Muscle of arm (tissue), 14 donors: ENCODE measurements at places on chromosomes 4 and X. TPM values are rescaled to one million over a fixed set of nuclear protein-coding genes. Genes with fewer than 3 reads are reported as not detected.

DNA sequence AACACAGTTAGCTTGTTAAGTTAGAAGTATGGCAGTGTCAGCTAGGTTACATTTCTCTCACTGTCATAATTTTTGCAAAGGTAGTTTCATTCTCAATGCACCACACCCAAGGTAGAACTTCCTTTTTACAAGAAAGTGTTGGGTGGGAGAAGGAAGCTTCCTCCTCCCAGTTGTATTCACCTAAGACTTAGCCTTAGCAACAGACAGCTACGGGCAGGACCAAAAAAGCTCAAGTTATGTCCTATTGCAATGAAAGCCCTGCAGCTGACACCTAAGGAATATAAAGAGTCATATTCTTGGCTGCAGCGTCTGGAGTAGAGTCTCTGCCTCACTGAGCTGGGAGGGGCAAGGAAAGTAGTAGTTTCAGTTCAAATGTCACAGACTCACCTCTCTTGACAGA is 25.1 kb upstream of the PRDM8 start:
- DNase-seq: no peak

TEX11 gene
- 0.05 TPM for polyA plus RNA-seq

DNA sequence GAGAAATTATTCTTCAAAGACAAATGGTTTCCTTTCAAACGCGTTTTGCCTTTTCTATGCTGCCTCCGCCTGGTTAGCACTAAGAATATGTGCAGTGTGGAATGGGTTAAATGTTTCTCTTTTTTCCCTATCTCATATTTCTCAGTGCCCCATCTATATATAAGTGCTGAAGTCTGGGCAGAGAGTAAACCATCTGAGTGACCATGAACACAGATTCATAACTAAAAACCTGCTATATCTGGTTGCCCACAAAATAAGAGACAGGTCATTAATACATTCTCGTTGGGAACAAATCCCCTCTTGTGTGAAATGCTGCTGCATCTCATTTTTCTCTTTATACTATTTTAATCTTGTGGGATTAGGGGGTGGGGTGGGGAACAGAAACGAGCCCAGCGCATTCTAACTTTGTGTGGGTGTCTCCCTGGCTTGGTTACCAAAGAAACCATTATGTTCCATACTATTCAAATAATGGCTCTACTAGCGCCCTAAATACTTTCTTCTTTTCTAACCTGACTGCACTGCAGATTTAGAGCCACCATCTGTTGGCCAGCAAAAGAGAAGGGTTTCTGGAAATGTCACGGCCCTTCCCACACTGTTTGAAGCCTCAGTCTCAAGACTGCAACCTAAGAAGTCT is 42.2 kb upstream of the PTCHD1 start:
- no peak for DNase-seq

DNA sequence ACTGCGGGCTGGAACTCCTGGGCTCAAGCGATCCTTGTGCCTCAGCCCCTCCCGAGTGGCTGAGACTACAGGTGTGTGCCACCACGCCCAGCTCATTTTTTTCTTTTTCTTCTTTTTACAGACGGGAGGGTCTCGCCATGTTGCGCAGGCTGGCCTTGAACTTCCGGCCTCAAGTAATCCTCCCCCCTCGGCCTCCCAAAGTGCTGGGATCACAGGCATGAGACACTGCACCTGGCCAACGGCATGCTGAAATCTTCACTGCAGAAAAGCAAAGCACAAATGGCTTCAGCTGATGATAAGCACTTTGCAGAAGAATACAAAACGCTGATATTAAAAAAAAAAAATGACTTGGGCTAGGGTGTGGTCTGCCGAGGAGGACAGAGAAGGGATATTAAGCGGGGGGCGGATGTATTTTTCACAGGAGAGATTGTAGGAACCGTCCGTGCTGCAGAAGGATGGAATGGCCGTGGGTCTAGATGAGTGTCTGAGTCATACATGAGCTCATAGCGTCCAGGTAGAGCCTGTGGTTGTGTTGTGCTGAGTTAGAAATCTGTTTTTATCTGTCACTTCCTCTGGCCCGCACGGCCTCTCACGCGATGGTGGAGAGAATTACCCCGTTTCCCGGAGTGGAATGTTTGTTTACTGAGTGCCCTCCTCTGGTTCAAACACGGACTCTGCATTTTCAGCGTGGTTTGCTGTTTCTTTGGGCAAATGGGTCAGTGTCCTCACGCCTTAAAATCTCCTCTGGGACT is 8.5 kb upstream of the AKAP17A start:
- no peak for DNase-seq

DNA sequence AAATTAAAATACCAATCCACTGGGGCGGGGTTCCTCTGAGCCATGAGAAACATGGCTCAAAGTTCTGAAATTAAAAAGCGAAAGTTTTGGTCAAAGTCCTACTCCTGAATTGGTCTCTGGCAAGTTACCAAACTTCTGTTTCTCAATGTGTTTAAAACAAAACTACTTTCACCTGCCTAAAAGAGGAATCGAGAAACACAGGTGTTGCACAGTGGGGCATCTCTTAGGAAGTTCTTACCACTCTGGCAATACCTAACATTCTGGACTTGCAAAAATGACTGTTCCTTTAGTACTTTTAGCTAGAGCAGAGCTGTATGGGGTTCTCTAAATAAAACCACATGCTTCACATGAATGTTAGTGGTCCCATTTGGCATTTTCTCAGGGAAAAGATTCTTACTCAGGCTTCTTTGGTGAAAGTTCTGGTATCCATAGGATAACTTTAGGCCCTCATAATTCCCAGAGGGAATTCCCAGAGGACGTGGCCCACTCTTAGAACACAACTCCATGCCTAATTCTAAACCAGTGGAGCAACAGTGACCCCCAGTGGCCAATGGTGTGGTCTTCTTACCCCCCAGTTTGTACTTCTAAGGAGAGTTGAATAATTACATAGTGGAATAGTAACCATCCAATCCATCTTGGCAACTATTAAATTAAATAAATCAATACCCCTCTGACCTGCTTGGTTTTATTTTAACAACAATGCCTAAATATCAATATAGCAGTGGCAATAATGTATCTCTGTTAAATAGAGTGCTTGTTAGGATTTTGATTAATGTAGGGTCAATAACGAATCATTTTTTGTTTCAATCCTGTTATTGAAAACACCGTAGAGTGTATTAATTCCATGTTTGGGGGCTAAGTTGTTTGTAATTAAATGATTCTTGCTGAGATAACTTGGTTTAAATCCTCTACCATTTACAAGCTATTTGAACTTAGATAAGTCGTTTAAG is 21.9 kb downstream of the BMP3 start:
- DNase-seq: peak; percentile 60

CXXC4 gene
- polyA plus RNA-seq: 2.6 TPM

DNA sequence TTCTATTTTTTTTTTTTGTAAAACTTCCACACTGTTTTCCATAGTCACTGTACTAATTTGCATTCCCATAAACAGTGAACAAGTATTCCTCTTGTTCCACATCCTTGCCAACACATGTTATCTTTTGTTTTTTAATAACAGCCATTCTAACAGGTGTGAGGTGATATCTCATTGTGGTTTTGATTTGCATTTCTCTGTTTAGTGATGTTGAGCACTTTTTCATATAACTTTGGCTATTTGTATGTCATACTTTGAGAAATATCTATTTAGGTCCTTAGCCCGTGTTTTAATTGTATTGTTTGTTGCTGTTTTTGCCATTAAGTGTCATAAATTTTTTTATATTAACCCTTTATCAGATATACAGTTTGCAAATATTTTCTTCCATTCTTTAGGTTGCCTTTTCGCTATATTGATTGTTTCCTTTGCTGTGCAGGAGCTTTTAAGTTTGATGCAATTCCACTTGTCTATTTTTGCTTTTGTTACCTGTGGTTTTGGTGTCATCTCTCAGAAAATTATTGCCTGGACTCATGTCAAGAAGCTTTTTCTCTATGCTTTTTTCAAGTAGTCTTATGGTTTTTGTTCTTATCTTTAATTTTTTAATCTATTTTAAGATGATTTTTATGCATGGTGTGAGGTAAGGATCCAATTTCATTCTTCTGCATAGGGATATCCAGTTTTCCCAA is 27.9 kb upstream of the NDNF start:
- DNase-seq: no peak

GLOD5 gene
- polyA plus RNA-seq: not detected

DNA sequence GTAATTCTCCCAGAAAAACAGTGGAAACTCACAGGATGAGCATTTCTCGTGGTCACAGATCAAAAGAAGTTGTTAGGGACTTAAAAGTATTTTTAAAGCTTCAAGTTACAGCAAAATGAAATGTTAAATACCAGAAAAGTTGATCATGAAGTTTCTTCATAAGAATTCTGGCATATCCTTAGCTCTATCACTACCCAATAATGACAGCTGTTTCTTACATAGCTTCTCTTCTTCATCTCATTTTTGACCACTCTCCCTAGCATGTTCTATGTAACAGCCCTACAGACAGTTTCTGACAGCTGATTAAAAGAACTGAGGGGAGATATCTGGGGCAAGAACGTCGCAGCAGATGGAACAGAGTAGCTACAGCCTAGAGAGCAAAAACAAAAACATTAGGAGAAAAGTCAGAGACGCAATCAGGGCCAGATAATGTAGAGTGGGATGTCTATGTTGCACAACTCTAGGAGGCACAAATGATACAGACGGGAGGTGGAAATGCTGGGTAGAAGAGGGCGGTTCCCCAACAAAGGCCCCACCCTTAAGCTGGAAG is 108.7 kb downstream of the CORIN start:
- no peak for DNase-seq

ARHGAP6 gene
- polyA plus RNA-seq: 11.1 TPM

ARMCX2 gene
- polyA plus RNA-seq: 159 TPM

DNA sequence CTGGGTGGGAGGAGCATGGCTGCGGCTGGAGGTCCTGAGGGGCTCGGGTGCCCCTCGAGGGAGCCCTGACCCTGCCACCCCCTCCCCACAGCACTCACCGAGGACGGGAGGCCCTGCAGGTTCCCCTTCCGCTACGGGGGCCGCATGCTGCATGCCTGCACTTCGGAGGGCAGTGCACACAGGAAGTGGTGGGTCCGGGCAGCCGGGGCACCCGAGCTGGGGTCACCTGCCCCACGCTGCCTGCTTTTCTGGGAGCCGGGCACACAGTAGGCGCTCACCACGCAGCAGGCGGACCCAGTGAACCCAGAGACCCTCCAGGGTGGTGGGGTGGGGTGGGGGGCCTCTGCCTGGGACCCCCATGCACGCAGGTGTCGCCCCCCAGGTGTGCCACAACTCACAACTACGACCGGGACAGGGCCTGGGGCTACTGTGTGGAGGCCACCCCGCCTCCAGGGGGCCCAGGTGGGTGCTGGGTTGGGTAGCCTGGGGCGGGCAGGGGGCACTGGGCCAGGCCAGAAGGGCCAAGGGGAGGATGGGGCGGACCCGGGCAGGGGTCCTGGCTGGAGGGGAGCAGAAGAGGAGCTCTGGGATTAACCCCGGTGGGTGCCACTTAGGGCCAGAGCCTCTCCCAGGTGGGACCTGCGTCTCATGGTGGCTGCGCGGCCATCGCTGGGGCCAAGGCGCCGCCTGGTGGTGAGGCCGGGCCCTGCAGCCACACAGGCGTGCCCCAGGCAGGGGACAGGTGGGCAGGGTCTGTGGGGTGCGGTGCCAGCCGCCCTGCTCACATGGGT is 1.4 kb downstream of the HGFAC start:
- no peak for DNase-seq

DNA sequence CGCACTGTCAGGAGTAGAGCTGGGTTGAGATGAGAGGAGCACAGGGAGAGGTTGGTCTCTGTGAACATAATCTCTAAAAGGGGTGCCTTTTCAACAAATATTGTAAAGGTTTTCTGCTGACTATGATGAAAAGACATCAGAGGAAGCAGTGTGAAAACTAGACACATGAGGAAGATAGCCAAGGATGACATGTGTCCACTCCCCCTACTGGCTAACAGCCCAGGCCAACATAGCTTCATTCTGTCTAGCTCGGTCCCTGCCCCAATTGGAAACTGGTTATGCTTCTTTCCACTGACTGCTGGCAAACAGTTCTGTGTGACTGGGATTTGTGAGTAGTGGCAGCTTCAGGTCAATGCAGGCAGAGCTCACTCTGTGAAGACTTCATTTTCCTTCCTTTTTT is 115.4 kb upstream of the ESX1 start:
- peak; percentile 45 for DNase-seq

GRCh38 chr4:156779042-156779441 is 192.6 kb downstream of the PDGFC start:
- DNase-seq: no peak

DNA sequence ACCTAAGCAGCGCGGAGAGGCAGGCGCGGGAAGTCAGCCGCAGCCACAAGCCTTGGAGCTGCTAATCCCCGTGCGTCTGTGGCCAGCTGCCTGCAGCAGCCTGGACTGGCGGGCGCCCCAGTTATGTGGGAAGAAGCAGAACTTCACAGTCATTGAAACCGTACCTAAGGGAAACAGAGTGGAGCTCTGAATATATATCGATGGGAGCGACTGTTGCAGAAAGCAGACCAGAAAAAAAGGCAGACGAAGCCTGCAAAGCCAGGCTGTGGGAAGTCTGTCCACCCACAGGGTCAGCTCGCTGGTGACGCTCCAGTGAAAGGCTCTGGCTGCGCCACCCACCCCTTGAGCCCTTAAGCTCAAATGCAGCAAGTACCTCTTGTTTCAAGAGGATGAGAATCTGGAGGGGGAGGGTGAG is 24.7 kb downstream of the KCNE5 start:
- DNase-seq: no peak

DNA sequence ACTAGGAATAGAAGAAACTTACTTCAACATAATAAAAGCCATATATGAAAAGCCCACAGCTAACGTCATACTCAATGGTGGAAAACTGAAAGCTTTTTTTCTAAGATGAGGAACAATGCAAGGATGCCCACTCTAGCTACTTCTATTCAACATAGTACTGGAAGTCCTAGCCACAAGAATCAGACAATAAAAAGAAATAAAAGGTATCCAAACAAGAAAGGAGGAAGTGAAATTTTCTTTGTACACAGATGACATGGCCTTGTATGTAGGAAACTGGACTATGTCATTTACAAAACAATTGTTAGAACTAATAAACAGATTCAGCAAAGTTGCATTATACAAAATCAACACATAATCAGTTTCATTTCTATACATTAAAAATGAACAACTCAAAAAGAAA is 25.5 kb upstream of the NXT2 start:
- no peak for DNase-seq

HSFX4 gene
- not detected for polyA plus RNA-seq

DNA sequence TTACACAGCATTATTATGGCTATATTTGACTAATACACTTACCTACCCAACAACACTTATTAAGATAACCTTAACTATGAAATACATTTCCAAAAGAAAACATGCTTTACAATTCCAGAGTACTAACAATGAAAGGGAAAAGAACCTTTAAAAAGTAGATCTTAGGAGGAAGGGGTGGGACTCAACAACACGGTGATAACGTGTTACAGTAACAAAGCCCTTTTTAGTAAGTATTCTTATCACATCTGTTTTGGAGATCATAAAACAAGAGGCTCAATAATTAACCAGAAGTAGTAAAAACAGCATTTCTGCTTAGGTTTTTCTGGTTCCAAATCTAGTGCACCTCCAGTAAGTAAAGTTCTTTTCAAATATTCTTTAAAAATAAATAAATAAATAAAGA is 202.1 kb upstream of the SLC7A11 start:
- DNase-seq: no peak

ETDA gene
- 0.20 TPM for polyA plus RNA-seq

SERTM2 gene
- polyA plus RNA-seq: 0.86 TPM

GRCh38 chr4:73335679-73336078 is 68.4 kb upstream of the ALB start:
- DNase-seq: no peak

- DNase-seq: no peak
Measured at GRCh38 chrX:22110729-22111494, 78.8 kb downstream of the PHEX start.

NDUFA1 gene
- polyA plus RNA-seq: 98.4 TPM

USP17L22 gene
- polyA plus RNA-seq: not detected

AKAP14 gene
- polyA plus RNA-seq: not detected

GRCh38 chr4:164204434-164204833 is 549.5 kb upstream of the SMIM31 start:
- no peak for DNase-seq
